ENCODE measurements at places on chromosomes 1 and 21.

DNA sequence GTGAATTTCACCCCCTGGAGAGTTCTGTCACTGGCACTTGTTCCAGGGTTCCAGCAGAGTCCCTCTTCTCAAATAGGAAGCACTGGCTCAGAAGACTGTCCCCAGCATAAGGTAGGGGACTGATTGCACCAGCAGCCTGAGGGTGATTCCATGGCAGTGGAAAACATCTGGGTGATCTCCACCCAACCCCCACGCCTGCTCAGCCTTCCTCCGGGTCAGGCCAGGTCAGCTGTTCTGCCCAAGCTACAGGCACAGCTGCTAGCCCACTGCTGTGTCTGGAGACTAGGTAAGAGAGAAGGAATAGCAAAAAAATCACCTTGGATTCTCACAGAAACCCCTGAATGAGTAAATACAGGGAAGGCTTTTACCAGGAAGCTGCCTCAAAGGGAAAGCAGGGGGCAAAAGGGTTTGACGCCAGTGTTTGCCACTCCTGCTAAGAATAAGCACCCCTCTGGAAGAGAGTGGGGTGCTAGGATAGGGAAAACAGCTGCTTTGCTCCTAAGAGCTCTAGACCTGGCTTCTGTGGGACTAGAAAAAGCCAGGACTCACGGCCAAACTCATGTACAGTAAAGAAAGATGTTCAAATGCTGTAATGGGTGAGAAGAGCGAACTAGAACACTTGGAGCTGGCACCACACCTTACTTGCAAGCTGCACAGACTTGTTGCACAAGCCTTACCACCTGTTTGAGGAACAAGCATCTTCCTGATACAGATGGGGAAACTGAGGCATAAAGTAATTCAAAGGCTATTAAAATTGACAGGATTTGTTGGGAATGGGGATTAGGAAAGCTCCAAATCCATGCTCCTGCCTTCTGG, 1.0 kb upstream of the DENND2D start:
- no peak for DNase-seq

- no peak for DNase-seq
Observed at GRCh38 chr1:58895082-58895481, 111.2 kb upstream of the JUN start.

DNA sequence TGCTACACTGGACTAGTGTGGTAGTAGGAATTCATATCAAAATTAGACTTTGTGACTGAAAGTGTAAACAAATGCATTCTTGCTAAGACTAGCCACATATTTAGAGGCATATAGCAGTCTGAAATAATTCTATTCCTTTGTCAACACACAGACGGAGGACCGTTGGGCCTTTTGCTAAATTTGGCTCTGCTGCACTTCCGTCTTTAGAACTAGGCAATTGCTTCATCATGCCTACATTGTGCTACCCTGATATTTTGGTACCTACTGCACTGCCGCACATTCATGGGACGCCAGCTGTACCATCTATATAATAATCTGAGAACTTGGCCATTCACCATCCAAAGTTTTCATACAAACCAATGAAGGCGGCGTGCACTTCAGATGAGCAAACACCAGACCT, 346.8 kb downstream of the KIF26B start:
- no peak for DNase-seq

DNA sequence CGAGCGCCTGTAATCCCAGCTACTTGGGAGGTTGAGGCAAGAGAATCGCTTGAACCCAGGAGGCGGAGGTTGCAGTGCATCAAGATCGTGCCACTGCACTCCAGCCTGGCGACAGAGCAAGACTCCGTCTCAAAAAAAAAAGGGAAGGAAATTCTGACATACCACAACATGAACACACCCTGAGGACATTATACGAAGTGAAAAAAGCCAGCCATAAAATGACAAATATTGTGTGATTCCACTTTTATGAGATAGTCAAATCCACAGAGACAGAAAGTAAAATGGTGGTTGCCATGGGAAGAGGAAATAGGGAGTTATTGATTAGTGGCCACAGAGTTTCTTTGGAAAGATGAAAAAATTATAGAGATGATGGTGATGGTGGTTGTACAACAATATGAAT, 41.7 kb downstream of the EVI5 start:
- DNase-seq = no peak

- no peak for DNase-seq
Observed at GRCh38 chr1:224880593-224881307, 48.7 kb upstream of the DNAH14 start.

DNA sequence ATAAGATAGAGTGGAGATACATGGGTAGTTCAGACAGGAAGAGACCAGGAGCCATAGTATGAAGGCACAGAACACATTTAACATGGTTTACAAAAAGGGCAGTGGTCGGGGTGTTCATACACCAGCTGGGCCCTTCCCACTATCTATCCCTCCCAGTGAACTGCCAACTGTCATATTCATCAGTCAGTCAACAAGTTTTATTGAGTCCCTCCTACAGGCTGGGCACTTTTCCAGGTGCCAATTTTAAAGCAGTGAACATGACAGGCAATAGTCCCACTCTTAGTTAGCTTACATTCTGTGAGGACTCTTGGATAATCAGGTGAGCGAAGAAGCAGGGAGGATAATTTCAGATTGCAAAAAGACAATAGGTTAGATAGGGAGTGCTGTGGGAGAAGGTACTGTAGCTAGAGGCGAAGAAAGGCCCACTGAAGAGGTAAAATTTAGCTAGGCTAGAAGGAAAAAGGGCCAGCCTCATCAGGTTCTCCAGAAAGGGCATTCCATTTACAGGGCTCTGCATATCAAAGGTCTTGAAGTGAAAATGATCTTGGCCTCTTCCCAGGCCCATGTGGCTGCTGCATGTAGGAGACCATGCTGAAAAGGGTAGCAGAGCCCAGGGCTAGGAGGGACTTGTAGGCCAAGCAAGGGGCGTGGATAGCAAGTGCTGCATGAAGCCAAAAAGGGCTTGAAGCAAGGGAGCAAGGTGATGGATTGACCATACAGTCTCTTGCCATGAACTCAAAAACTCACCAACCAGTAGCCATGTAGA, 274.7 kb upstream of the SNX7 start:
- DNase-seq = no peak

DNA sequence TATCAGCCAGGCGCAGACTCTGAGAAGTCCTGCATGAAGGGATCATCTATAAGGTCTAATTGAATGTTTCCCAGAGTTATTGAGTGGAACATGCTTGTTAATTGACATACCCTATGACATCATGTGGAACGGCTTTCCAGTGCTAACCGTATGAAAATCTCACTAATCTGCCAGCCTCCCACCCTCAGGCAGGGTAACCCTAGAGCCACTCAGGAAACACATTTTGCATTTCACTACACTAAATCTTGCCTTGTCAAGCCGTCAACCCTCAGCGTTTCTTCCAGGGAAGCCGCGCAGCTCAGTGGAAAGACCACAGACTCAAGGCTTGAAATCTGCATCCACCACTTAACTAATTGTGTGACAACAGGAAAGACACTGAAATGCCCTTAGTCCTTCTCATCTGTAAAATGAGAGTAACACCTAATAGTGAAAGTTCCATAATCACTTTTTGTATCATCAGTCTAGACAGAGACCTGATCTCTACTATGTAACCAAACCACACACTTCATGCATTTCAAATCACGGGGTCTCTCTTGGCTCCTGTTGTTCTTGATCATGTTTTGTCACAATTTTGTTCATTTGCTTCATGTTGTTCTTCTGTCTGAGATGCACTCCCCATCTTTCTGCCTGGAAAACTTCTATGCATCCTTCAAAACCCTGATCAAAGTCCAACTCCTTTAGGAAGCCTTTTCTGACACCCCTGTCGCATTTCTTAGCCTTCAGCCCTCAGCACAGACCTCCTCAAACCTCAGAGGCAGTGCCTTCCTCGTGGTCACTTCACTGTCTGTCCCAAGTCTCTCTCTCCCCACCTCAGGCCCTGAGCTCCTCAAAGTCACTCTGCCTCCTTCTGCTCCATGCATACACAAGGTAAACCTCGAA, 246.5 kb downstream of the TOMM20 start:
- DNase-seq = peak; percentile 40

DNA sequence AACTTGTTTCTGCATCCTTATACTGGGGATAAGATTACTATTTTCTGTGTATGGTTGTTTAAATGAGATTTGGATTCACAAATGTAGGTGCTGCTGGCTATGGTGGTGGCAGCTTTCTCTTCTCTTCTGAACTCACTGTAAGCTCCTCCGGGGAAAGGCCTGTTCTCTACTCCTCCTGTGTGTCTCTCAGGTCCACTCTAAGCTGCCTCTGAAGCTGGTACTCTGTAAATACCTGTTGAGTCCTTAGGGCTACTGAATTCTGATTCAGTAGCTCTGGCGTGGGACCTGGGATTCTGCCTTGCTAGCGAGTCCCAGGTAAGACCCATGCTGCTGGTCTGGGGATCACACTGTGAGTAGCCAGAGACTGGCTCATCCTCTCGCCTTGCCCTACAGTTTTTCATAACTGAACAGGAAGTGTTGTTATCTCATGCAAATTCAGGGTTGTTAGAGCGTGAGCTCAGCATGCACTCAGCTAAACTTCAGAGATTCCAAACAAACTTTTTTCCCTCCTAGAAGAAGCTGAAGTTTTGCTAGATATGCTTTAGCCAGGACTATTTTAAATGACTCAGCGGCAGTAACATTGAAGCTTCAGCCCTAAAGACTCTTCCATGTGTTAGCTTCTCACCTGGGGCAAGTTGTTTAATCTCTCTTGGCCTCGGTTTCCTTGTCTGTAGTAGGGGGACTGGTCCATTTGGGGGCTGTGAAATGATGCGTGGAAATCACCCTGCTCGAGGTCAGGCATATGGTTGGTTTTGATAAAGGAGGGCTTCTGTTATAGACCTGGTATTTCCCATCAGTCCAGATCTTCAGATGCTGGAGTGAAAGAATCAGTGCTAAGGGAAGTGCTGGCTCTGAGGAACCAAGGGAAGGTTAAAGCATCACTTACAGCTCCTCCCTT, 271.5 kb upstream of the TMEM51 start:
- no peak for DNase-seq

DNA sequence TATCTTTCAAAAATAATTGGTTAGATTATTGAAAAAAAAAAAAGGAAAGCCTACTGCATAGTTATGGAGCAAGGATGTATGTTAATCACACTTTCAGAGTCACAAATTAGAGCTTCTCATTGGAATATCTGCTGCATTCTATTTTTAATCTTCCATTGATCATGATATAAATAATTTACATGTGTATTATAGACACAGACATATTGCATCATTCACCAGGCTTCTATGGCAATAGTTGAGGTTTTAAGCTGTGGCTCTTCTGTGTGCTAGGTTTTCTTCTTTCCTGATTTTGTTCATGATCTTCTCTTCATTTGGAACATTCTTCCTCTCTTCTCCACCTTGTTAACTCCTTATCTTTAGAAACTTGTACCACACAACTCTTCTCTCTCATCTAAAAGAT, 123.2 kb upstream of the HMCN1 start:
- DNase-seq = no peak

GRCh38 chr1:30328401-30329262, 394.8 kb downstream of the MATN1 start:
- no peak for DNase-seq

- DNase-seq = no peak
Observed at GRCh38 chr1:47791879-47792608, 205.1 kb downstream of the TRABD2B start.

GRCh38 chr1:167555971-167556714, 2.6 kb upstream of the CREG1 start:
- peak; percentile 90 for DNase-seq

DNA sequence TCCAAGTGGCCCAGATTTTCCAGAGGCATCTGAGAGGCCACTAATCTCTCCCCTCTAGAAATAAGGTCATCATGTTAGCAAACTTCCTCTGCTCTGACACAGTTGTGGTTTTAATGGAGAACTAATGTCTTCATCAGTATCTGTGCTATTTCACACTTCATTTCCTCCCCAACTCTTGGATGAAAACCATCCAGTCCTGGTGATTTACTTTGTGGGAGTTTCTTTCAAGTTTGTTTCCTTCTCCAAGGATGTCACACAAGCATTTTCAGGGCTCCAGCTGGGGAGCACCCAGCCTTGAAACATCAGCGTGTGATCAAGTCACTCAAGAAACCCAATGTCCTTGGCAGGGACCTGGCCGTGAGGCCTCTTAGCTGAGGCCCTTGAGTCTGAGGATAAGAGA, 38.8 kb downstream of the TBX15 start:
- DNase-seq = no peak

GRCh38 chr1:172393354-172393753, 27.1 kb upstream of the C1orf105 start:
- DNase-seq = no peak

GRCh38 chr1:36553591-36554322, 71.0 kb upstream of the CSF3R start:
- peak; percentile 86 for DNase-seq

DNA sequence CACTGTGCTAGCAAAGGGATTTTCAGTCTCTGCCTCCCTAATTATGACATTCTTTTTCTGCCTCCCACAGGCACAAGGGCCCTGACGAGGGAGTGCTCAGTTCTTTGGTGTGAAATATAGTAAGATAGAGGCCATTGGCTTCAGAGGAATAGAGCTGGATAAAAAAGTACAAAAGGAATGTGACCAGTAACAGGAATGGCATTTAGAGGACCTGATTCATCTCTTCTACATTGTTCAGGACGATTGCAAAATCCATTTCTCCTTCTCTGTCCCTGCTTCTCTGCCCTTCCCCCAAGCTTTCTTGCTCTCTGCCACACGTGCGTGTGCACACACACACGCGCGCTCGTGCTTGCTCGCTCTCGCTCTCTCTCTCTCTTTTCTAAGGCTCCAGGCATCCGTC, 668.2 kb downstream of the KIF26B start:
- no peak for DNase-seq

DNA sequence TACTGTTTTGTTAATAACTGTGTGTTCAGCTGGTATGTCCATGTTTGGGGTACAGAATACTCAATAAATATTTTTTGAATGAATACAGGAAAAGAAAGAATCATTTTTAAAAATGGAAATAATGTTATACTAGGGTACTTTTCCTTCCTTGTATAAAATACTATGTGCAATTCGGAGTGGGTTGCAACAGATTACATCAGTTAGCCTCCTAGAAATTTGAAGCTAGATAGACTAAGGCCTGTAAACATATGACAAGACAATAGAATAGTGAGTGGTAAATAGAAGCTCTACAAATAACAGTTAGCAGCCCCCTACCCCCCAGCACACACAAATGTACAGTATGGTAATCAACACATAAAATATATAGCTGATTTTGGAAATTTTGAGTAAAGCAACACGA, 195.9 kb downstream of the KCNT2 start:
- no peak for DNase-seq

GRCh38 chr1:77583483-77583882, 99.0 kb downstream of the ZZZ3 start:
- DNase-seq = no peak

GRCh38 chr1:222889440-222889839, 74.6 kb downstream of the DISP1 start:
- DNase-seq = no peak

- no peak for DNase-seq
Observed at GRCh38 chr1:201501812-201502510, 5.0 kb downstream of the CSRP1 start.

DNA sequence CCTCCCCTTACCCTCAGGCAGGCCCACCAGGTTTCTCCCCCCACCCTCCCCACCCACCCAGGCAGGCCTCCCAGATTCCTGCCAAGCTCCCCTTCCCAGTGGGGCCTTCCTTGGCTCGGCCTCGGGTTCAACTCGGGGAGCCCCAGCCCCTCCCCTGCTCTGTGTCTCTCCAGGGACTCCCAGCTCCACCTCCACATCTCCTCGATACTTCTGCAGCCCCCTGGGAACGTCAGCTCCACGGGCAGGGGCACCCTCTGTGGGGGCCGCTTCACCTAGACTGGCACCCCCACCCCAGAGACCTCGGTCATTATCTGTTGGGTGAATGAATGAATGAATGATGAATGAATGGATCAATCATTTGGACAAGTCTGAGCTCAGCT, 775 bp downstream of the MMEL1 start:
- DNase-seq = no peak

GRCh38 chr1:30190511-30191153, 532.8 kb downstream of the MATN1 start:
- DNase-seq = no peak
